ENCODE measurements at places on chromosomes 2 and 18.

GRCh38 chr2:211084352-211084751 lies 528.0 kb downstream of the CPS1 start:
- no peak for DNase-seq

GRCh38 chr2:99489063-99489760 lies 605 bp downstream of the REV1 start:
- peak; percentile 43 for DNase-seq

- no peak for DNase-seq
Measured at GRCh38 chr2:209321076-209321475, 102.8 kb upstream of the MAP2 start.

DNA sequence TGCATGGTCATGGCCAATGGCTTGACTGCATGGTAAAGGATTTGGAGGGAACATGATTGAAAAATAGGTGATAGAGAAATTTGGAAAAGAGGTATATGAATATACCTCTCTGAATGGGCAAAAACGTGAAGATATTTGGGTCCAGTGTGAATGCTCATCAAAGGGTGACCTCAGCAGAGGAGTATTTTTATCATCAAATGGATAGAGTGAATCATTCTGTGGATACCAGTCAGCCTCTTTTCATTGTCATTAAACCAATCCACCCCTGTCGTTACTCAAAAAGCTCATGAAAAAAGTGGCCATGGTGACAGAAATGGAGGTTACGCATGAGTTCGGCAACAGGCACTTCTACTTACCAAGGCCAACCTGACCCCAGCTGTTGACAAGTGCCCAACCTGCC lies 1074.7 kb downstream of the TSN start:
- DNase-seq: no peak

DNA sequence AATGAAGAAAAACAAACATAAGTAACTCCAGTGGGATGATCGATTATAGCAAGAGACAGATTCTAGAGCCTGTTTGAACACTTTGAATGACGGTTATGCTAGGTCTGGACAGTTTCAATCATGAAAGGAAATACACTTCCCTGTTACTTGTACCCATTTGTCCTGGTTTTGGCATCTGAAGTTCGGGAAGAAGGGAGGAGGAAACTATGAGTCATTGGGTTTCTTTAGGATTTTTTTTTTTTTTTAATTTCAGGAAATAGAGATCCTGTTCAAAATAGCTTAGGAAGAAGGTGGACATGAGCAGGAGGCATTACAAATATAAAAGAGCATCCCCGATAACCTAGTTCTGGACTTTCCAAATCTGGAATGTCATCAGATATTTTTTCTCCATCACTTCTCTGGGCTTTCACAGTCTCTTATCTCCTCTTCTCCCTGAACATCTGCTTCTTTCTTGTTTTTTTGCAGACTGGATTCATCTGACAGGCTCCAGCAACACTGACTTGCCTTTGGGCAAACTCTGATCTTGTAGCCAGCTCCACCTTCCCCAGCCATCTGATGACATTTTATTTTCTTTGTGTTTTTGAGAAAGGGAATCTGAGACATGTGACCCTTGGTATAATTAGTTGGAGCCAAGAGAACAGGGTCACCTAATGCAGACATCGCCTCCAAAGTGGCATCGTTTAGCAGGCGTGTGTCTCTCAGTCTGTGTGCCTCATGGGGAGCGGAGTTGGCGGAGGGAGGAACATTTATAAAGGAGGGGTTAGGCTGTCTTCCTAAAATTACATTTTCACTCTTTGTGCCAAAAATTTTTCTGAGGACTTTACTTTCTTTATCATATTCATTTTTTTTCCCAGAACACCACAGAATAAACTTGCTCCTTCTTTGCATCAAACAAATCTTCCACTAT lies 195.3 kb upstream of the EPHA4 start:
- no peak for DNase-seq
